ENCODE measurements at places on chromosomes 5 and 9.

DNA sequence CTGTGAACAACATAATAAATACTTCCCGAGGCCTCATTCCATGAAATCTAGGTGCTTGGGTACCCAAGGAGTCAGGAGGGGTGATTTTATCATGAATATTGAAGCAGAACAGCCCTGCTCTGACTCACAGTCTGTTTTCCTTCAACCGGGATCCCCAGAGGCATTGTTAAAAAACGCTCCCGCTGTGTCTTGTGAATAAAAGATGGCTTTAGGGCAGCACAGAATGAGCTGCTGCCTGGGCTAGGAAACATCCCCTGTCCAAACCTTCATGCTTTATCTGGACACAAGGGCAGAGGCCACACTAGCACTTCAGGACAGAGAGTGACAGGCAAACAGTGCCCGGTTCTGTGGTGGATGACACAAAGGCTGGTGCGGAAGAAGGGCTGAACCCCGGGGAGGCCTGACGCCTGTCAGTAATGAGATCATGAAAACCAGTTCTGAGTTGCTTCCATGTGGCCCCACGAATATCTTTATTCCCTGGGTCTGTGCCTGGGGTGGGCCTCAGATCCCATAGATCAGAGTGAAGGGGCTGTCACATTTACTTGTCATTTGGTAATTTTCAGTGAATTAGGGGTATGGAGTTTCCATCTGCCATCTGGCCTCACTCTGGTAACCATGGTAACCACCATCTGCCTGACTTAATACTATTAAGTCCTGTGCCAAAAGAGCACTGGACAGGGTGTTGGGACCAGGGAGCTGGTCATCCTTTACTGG lies 2.6 kb downstream of the IGFBPL1 start:
- no peak for DNase-seq

- DNase-seq: no peak
These were observed 13.0 kb upstream of the ASS1 start for GRCh38 chr9:130431536-130432303.

DNA sequence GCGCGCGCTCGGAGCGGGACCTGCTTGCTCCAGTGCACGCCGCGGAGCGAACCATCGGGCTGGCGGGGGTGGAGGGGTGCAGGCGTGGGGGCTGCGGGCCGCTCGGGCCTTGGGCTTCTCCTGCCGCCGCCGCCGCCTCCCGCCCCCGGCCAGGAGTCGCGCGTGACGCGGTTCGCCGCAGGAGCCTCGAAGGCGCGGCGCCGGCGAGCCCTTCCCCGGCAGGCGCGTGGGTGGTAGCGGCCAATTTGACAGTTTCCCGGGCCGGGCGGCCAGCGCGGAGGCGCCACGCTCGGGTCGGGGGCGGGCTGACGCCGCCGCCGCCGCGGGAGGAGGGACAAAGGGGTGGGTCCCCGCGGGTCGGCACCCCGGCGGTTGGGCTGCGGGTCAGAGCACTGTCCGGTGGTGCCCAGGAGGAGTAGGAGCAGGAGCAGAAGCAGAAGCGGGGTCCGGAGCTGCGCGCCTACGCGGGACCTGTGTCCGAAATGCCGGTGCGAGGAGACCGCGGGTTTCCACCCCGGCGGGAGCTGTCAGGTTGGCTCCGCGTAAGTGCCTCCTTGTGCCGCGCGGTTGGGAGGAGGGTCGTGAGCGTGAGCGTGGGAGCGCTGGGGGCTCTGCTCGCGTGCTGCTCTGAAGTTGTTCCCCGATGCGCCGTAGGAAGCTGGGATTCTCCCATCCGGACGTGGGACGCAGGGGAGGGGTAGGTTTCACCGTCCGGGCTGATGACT lies at the start of gene TJP2:
Gene TJP2, plus strand, starts transcription at position 387 of the 725 bp plus-strand sequence. Its CDS starts 96 bp downstream, at position 483.
- no peak for DNase-seq

GRCh38 chr9:81141961-81142360 lies 547.4 kb downstream of the TLE1 start:
- no peak for DNase-seq

DNA sequence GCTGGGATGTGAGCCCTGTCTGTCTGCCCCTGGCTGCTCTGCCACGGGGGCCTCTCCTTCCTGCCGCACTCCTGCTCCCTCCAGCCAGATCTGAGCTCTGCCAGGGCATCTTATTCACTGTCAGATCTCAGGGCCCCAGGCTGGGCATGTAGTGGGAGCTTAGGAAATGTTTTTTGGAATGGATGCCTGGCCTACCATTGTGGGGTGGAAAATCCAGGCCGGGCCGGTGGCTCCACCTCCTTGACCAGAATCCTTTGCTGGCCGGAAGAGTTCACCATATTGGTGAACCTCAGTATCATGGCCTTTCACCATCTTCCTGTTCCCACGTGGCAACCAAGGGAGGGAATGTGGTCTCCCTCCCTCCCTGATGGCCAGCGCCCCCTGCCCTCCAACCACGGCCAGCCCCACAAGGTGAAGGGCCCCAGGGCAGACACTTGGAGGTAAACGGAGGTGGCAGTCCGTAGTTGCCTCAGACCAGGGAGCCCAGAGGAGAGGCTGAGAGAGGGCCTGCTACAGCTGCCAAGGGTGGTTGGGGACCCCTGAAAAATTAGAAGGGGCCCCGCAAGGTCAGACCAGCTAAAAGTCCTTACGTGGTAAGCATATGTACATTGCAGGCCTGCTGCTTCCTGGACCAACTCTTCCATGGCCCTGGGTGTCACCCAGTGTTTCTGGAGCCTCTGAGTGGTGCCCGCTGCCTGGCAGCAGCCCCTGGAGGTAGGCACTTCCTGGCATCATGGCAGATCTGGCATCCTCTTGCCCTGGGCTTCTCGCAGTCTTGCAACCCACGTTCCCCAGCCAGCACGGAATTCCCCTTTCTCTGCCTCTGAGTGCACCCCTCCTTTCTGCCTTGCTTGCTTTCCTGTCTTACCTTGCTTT lies 153.3 kb downstream of the RGS3 start:
- DNase-seq: no peak

- no peak for DNase-seq
These were observed 158.3 kb downstream of the NR2F1-AS1 start for GRCh38 chr5:93422652-93423280.

DNA sequence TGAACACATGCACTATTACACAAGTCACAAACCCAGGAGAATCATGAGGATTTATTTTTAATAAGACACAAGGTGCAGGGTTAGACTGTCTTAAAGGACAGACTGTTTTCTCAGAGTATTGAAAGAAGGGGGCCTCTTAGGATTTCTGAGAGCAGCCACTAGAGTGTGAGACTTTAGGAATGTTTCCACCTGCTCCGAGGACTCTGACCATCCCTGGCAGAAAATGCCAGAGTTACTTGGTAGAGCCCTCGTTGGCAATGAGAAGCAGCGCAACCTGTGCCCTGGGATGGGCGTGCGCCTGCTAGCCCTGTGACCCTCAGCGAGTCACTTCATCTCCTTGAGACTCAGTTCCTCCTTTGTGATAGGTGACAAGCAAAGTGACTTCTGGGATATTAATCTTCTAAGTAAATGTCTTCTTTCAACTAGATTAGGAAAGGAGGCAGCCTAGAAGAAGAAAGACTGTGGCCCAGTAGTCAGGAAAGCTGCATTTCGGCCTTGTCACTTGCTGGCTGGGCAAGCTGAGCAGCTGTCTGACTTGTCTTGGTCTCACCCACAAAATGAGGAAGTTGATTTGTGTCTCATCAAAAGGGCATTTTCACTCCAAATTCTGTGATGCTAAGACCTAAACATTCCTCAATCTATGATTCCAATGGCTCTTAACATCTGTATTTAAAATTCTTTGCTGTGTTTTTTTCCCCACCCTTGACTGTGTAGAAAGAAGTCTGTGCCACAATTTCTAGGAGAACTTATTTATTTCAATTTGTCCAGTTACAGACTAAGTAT lies 60.5 kb downstream of the PTCD2 start:
- DNase-seq: no peak

- DNase-seq: no peak
These were observed 89.9 kb downstream of the HSPA4 start for GRCh38 chr5:133141746-133142145.

- peak; percentile 16 for DNase-seq
These were observed 56.3 kb upstream of the KCNN2 start for GRCh38 chr5:114305402-114306207.

DNA sequence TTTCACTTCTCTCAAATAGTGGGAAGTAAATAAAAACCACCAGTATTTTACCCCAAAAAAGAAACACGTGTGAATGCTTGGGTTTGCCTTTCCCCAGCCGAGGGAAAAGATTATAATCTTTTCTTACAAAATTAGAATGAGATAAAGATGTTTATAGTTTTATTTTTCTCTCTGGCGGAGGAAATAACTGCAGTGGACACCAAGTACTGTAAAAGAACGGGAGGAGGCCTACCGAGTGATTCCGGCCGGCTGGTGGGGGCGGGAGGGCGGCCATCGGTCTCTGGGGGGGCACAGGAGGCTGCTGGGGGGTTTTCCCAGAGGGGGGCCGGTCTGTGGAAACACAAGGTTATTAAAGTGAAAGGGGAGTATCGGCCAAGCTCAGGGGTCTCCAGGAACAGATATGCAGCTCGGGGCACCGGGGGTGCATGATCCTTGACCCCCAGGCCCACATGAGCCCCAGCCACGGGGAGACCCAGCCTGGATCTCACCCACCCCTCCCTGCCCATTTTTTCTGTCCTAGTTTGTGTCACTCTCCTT lies 29.4 kb downstream of the LCP2 start:
- DNase-seq: no peak

- DNase-seq: no peak
These were observed 1413.1 kb upstream of the CDH6 start for GRCh38 chr5:29780401-29780800.

DNA sequence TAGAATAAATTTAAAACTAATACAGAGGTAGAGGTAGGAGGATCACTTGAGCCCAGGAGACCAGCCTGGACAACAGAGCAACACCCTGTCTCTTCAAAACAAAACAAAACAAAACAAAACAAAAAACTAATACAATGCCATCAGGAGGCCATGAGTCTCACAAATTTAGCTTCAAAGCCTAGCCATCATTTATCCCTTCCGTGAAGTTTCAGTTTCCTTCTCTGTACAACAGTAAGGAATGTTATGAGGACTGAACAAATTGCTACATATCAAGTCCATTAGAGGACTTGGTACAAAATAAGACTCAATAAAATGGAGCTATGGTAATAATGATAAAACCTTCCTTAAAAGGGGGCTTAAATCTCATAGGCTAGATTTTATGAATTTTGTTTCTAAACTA lies 60.8 kb downstream of the MAPKAP1 start:
- DNase-seq: no peak

DNA sequence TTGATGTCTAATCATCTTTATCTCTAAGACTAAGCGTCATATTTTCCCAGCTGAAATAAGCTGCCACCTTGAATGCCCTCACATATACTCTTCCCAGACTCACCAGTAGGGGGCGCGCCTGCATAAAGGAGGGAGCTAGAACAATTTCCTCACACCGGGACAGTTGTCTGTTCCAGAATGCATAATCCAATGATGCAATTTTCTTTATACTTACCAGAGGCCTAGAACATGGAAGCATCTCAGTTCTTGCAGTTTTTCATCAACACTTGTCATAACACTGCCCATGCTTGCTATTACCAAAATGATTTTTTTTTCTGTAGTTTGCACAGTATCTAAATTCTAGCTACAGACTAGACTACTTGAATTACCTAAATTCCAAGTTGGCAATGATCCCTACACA lies 203.9 kb downstream of the FRMD3 start:
- DNase-seq: peak; percentile 11

GRCh38 chr5:14171046-14171445 lies 27.9 kb downstream of the TRIO start:
- DNase-seq: no peak

DNA sequence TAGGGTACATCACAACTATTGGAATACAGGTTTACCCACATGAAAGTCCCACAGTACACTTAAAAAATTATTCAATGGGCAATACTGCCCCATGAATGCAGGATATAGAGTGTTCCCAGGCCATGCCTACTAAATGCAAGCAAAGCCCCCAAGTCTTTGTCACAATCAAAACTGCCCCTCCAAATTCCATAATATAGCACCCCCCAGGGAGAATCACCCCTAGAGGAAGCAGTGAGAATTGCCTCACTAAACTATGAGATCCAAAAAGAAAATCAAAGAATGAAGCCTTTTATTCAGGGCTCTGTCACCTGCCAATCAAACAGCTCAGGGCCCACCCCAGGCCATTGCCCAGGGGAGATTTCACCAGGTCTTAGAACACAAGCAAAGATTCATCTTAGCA lies 90.8 kb downstream of the ATPSCKMT start:
- no peak for DNase-seq

- no peak for DNase-seq
These were observed 206.3 kb downstream of the GABBR2 start for GRCh38 chr9:98502311-98502975.

DNA sequence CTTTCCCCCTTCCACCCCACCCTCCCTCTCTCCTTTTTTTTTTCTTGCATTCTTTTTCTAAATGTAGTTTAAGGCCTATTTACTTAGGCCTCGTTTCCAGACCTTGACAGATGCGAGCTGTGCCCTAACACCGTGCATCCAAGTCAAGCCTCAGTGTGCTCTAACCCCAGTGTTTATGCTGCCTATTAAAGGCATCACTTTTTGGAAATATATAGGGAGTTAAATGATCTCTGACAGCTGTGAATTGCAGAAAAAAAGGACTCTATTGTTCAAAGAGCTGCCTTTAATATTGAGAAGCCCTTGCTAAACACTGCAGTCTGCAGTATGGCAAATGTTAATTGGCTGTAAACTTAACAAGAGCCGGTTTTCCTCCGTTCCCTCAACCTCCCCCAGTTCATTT lies 270.4 kb upstream of the TUT7 start:
- no peak for DNase-seq

DNA sequence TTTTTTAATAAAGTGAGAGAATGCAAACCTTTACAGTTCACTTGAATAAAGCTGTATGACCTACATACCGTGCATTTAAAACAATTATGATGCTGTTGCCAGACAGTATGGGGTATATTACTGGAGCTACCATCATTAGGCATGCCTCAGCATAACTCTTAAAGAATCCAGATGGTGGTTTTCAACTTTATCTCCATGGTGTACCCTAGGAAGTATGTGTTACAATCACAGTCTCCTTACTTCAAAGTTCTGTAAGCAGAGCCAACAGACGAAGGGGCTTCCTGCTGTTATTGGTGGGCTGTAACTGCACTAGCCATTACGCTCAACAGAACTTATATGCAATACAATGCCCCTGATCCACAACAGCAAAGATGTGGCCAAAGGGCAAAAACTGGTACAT lies 803.3 kb downstream of the DTWD2 start:
- no peak for DNase-seq

GRCh38 chr5:85320495-85320894 lies 935.8 kb upstream of the EDIL3 start:
- DNase-seq: no peak

GRCh38 chr9:124078641-124079040 lies 67.1 kb downstream of the LHX2 start:
- no peak for DNase-seq

GRCh38 chr5:76813982-76814562 lies 4.8 kb upstream of the F2RL1 start:
- no peak for DNase-seq

GRCh38 chr5:33827885-33828284 lies 63.9 kb downstream of the ADAMTS12 start:
- DNase-seq: no peak

Data from iPS DF 6.9 (cell line).